ENCODE measurements at places on chromosomes 12 and 14. TPM values are rescaled to one million over a fixed set of nuclear protein-coding genes. Genes with fewer than 3 reads are reported as not detected.

- H3K27ac ChIP-seq: no peak overlapping the region
- no peaks in the 10 kb centered on the region for H3K27me3 ChIP-seq
Observed at GRCh38 chr12:89346741-89347324, 5.5 kb downstream of the DUSP6 start.

DNA sequence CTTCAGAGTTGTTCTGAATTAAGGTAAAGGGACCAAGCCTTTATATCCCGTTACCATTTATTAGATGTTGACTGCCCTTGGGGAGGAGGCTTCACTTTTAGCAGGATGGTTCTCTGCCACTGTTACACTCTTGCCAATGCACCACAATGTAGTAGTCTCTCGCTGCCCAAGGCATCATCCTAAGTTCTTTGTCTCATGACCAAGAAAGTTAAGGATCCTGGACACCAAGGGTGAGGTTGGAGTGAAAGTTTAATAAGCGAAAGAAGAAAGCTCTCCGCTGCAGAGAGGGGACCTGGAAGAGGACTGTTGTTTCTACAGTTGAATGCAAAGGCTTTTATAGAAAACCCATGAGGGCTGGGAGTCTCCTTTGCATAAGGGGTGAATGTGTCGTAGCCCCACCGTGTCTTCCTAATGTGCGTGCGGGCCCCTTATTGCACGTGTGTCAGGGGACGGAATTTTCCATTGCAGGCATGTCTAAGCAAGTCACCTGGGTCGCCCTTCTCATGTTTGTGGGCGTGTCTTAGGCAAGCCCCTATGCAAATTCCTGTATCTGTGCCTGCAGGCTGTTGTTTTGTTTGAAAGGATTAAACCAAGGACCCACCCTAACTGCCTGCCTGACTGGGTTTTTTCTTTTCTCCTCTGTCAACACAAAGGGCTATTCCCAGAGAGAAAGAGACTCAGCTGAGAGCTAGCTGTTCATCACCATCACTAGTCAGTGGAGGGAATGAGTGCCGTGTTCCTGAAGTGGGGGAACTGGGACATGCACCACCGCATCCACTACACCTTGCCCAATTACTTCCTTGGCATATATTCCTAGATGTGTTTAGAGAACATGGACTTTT is 17.6 kb upstream of the RNASE1 start:
- no peak for DNase-seq
- no peak overlapping the region for H3K27ac ChIP-seq
- no peaks in the 10 kb centered on the region for H3K4me1 ChIP-seq
- H3K27me3 ChIP-seq: no peaks in the 10 kb centered on the region
- H3K4me3 ChIP-seq: no peak overlapping the region
- no peaks in the 10 kb centered on the region for H3K36me3 ChIP-seq

DNA sequence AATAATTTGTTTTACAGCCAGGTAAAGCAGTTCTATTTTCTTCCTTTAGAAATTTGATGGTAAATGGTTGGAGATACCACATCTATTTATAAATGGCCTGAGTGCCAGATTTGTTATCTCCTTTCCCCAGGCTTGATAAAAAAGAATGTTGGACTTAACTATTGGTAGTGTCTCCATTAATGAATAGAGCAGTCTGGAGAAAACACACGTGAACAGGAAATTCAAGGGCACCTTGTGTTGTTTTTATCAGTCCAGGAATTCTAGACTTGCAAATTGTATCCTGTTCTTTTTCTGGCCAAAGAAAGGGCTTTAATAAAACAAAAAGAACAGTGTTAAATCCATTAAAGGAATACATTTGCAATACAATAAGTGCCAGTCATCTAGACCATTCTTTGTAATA is 40.8 kb upstream of the BMAL2 start:
- peaks cover 24% of the 10 kb centered on the region for H3K4me1 ChIP-seq
- H3K27ac ChIP-seq: no peak overlapping the region
- no peak overlapping the region for H3K4me3 ChIP-seq
- H3K36me3 ChIP-seq: peaks cover 13% of the 10 kb centered on the region

DNA sequence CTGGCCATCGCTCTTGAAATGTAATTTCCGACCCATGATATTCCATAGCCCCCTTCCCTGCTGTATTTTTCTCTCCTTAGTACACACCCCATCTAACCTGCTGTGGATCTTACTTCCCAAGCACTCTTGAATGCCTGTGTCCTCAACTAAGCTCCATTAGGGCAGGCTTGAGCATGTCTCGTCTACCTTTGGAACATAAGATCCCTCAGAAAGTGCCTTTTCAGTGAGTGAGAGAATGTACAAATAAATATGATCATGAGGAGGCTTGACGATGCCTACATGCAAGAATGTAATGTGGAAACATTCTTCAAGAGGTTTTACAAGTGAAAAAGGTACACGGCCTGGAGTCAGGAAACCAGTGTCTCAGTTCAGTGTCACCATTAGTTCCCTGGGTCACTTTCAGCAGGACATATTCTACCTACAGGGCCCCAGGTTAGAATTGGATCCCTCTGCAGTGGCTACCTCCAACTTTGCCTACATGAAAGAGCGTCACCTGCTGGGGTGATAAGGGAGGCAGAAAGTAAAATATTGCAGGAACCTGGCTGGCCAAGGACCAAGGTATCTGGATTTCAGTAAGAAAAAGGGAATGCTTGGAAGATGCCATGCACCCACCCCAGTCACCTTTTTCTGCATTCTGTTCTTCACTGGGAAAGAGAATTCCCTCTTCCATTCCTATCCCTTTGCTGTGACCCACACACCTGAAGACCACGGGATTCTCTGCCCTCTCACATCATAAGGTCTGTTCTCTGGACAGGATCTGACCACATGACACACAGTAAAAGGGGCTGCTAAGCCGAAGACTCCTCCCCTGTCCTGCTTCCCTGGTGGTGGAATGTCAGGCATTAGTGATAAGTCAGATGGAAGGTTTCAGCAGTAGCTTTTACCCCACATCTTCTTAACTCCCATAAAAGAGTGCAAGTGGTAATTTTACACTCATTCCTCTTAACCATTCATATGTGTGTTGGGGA is 24.6 kb upstream of the SERPINA1 start:
- no peak overlapping the region for H3K27ac ChIP-seq
- H3K4me1 ChIP-seq: no peaks in the 10 kb centered on the region
- peaks cover 2% of the 10 kb centered on the region for H3K27me3 ChIP-seq
- no peak overlapping the region for H3K4me3 ChIP-seq
- DNase-seq: no peak

The A2ML1 gene
- total RNA-seq: not detected

The TAS2R31 gene
- 2.2 TPM for total RNA-seq

Measured in astrocyte (in vitro differentiated cells and primary cell).